ENCODE measurements at places on chromosomes 16 and 17. TPM values are rescaled to one million over a fixed set of nuclear protein-coding genes. Genes with fewer than 3 reads are reported as not detected.

The USP43 gene
- 19.2 TPM for total RNA-seq

The CACNG1 gene
- not detected for total RNA-seq

The TP53TG3D gene
- total RNA-seq = not detected

The SPNS2 gene
- total RNA-seq = 33.8 TPM

The SLC38A8 gene
- total RNA-seq = not detected

The CNGB1 gene
- 1.1 TPM for total RNA-seq

DNA sequence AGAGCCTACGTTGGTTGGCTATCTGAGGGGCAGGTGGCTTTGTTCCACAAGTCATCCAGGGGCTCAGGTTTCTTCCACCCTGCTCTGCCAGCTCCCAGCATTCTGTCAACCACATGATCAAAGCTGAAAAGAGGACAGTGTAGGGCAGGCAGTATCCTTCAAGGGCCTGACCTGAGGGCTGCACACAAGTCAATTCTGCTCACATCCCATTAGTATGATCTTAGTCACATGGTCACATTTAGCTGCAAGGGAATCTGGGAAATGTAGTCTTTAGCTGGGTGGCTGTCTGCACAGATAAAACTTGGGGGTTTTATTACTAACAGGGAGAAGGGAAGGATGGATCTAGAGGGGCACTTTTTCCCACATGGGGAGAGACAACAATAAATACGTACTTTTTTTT, 97.3 kb downstream of the SALL1 start:
- no peak for DNase-seq

- DNase-seq = peak; percentile 79
Measured at GRCh38 chr17:30005709-30006320, 64.4 kb downstream of the EFCAB5 start.

GRCh38 chr16:3045758-3046640, at the start of gene MMP25:
Gene MMP25 (plus strand): TSS chr16:3046561. CDS start chr16:3046918, 357 bp downstream.
- DNase-seq = no peak

GRCh38 chr17:56773124-56773523, 60.6 kb downstream of the C17orf67 start:
- no peak for DNase-seq

DNA sequence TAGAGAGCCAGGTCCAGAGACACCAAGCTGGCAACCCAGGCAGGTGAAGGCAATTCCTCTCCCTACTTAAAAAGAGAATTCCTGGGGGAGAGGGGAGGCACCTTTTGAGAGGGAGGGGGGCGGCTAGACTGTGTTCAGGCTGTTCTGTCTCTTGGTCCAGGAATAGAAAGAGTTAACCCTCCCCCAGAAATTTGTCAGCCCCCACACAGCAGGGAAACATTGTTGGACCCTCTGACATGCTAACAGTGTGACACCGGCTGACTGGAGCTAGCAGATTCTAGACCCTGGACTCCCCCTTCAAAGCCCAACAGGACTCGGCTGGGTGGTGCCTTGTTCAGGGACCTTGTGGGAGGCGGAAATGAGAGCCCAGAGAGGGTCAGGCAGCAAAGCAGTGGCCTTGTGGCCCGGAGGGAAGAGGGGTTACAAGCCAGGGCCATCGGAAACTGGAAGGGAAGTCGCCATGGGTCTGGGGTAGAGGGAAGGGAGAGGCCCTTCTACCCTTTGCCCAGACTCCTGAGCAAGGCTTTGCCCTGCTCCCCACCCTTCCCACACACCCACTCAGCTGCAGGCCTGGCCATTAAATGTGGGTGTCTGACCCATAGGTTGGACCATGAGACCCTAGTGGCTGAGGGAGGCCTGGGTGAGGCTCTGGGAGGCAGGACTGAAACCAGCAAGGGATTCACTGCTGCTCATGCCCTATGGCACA, 44.6 kb downstream of the RAI1 start:
- DNase-seq = no peak

DNA sequence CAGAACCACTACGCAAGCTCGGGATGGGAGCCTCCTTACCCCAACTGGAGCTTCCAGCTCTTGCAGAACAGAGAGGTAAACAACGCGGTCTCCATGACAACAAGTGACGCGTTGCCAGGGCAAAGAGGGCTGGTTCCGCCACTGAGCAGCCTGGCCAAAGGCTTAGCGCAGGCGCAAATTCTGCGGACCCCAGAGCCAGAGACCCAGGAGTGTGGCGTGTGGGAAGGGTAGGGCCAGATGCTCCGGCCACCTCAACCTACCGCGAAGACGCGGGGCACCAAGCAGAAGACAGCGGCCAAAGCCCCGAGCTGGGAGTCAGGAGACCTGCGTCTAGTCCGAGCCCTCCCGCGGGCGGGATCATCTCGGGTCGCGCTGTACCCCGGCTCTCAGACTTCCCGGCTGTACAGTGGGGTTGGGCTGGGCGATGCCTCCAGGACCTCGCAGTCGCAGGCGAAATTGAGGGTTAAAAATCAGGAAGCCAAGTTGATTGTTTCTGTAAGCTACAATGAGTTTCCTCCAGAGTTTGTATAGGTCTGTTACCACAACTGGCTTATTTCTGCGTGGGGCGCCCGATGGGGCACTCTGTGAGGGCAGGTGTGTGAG, at the start of gene TEKT1:
TEKT1 (minus strand) TSS at position 69 of the 603 bp plus-strand sequence. CDS start 1,353 bp downstream, outside the sequence.
- peak; percentile 85 for DNase-seq

DNA sequence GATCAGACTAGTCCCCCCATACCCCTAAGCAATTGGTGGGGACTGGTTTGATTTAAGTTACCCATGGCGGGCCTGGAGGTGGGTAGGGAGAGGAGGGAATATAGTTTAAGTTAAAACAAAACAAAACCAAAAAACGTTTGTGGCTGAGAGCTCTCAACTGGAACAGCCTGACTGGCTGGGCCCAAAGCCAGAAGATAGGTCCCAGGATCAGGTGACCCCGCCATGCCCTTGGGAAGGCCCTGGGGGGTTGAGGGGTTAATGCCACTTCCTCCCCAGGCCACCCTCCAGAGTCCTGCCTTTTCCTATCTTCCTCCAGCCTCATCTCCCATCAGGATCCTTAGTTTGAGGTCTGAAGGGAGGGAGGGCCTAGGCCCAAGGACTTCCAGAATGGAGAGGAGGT, 82.3 kb upstream of the LHX1 start:
- DNase-seq = no peak

DNA sequence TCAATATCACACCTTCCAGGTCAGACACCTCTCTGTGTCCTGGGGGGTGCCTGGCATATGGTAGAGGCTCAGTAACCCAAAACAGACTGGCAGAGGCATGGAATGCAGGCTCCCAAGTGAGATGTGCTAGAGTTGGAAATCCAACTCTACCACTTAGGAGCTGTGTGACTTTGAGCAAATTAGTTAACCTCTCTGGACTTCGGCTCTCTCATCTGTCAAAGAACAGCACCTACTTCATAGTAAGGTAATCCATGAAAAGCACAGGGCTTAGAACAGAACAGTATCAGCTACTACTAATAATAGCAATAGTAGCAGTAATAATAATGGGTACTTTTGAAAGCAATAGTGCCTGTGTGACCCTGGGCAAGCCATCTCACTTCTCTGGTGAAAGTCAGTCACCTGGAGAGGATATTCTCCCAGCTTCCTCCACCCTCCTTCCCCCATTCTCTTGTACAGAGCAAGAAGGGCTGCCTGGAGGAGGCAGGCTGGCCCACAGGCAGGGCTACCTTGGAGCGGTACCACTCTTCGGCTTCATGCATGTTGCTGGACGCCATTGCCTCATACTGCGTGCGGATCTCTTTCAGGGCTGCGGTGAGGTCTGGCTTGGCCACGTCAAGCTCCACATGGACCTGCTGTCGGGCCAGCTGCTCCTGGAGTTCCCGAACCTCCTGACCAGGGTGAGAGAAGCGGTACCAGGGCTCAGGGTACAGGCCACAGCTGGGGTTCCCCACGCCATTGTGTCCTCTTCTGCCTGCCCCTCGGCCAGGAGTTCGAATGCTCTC, 2.3 kb downstream of the GFAP start:
- DNase-seq = no peak

DNA sequence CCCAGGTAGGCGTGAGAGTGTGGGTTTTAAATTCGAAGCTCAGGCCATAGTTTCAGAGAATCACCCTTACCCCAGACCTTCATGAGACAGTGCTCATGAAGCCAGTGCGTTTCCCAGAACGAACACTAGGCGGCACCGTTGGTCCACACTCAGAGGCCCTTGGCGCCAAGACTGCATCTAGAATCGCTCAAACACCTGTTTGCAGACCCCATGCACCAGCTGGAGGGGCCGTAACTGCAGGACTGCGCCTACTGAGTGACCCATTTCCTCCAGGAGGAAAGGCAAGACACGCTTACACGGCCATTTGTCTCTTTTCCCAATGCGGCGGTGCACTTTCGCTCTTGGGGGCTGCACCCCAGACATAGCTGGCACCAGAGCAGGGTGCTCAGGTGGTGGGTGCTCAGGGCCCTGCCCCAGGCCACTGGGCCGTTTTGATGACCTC, 34.0 kb downstream of the ADGRG5 start:
- DNase-seq = peak; percentile 69

- no peak for DNase-seq
Measured at GRCh38 chr16:15572329-15573001, 70.5 kb downstream of the MARF1 start.

DNA sequence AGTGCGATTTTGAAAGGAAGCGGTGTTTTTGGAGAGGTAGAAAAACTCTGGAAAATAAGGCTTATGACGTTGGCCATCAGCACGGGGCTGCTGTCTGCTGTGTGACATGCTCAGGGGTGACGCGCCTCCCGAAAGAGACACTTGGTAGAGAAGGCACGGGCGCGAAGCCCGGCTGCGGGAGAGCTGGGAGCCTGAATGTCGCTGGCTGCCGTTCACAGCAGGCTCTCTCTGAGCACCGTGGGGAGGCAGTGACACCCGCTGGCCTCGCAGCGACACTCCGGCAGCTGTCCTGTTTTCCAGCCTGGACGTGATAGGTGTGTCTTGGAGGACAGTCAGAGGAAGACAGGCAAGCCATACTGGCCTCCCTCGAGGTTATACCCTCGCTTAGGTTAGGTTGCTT, 759.1 kb upstream of the RBFOX1 start:
- peak; percentile 8 for DNase-seq

GRCh38 chr16:76654088-76654820, 377.1 kb downstream of the CNTNAP4 start:
- no peak for DNase-seq

- DNase-seq = no peak
Measured at GRCh38 chr16:85561248-85562092, 51.7 kb upstream of the GSE1 start.

- no peak for DNase-seq
Measured at GRCh38 chr16:68069511-68070248, 15.5 kb upstream of the NFATC3 start.

DNA sequence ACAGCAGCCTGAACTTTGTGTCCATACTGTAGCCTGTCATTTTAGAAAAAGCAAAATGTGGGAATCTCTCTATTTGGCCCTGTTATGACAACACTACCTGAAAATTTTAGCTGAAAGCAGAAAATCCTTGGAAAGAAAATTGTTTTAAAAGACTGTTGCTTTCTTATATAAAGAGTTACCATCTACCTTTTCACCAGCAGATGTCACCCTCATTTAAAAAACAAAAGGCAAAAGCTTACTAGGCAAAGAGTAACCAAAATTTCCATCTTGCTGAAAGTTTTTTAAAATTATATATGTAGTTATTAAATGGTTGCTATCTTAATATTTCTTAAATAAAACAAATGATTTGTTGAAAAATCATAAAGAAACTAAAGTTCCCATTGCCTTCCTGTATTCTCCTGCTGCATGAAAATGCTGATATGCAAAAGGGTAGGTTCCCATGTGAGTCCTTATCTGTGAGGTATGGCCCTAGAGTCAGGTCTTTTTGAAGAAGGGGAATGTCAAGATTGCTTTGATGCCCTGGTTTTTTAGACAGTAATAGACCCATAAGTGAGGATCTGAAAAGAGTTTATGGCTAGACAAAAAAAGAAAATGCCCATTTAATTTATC, 61.0 kb downstream of the TNRC6C start:
- DNase-seq = no peak

DNA sequence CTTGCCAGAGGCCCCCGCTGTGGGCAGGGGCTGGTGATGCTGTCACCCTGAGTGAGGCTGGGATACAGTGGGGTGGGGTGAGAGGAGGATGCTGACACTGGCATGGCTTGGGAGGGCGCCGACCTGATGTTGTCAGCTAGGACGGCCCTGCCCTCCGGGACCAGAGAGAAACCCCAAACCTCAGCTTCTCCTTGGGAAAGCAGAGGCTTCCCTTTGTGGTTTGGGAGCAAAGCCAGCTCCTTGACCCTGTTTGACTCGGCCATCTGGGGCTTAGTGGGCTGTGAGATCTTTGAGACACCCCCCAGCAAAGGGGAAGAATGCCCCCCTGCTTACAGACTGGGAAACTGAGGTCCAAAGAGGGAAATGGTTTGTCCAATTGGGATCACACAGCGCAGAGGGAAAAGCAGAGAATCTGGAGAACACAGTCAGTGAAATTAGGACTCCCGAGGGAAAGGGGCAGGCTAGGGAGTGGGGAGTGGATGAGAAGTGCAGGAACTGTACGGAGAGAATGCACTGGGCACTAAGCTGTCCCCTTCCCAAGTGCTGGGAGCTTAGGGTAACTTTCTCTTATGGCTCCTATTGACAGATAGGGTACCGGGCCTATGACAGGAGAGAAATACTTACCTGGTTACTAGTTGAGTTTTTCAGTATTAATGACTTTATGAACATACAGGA, 40.7 kb upstream of the DLX4 start:
- no peak for DNase-seq
